ENCODE measurements at places on chromosomes 1 and 21.

DNA sequence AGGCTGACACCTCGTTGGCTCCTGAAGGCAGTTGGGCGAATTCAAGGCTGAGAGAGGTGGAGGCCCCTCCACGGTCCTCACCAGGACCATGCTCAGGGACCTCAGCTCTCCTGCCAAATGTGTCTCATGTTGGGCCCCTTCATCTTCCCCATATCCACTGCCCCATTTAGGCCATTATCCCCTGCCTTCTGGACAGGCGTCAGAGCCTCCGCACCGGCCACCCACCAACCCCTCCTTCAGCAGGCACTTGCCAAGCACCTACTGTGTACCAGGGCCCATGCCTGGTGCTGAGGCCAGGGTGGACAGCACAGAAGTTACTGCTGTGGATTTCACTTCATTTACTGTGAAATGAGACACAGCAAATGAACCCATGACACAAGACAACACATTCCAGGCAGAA, 325.8 kb downstream of the MATN1 start:
- H3K36me3 ChIP-seq, result no peaks in the 10 kb centered on the region
- no peak overlapping the region for H3K4me3 ChIP-seq
- no peak overlapping the region for H3K27ac ChIP-seq
- H3K4me1 ChIP-seq, result no peaks in the 10 kb centered on the region
- H3K27me3 ChIP-seq, result no peaks in the 10 kb centered on the region

DNA sequence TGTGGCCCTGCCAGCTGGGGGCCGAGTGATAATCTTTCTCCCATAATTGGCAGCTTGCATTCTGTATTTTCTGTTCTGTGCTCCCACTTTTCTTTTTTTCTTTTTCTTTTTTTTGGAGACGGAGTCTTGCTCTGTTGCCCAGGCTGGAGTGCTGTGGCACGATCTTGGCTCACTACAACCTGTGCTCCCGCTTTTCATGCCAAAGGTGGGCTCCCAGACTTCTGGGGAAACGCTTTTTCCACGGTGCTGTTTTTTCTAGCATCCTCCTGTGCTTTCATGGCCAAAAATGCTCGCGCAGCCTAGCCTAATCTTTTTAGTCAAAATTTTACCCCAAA, 585 bp upstream of the AHCTF1 start:
- no peak overlapping the region for H3K27ac ChIP-seq
- H3K4me3 ChIP-seq, result peak overlapping the region; percentile 80
- peaks cover 2% of the 10 kb centered on the region for H3K36me3 ChIP-seq
- no peak for DNase-seq
- H3K27me3 ChIP-seq, result no peaks in the 10 kb centered on the region
- H3K4me1 ChIP-seq, result peaks cover 7% of the 10 kb centered on the region

DNA sequence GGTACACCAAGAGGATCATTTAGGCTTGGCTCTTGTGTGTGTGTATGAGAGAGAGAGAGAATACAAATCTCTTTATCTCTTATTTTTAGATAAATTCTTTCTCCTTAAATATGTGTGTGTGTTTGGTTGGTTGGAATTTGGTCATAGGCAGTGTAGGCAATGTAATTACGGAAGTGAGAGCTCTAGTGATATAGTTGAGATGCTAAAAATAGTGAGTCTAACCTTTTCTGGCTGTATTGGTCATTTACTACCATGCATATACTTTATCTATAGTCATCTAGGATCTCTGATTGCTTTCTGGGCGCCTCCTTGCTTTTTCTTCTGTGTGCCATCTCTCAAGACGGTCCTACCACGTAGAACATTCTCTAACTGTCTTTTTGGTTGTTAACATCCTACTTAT, 250.2 kb downstream of the NUF2 start:
- H3K4me1 ChIP-seq, result no peaks in the 10 kb centered on the region
- no peaks in the 10 kb centered on the region for H3K27me3 ChIP-seq
- DNase-seq, result no peak
- no peak overlapping the region for H3K27ac ChIP-seq

- no peak overlapping the region for H3K27ac ChIP-seq
- no peaks in the 10 kb centered on the region for H3K36me3 ChIP-seq
- H3K4me1 ChIP-seq, result no peaks in the 10 kb centered on the region
- no peak for DNase-seq
- no peaks in the 10 kb centered on the region for H3K27me3 ChIP-seq
- H3K4me3 ChIP-seq, result no peak overlapping the region
Measured at GRCh38 chr1:245493029-245493428, 338.2 kb downstream of the KIF26B start.

GRCh38 chr1:54159733-54160316, 7.0 kb upstream of the CDCP2 start:
- peaks cover 22% of the 10 kb centered on the region for H3K4me1 ChIP-seq
- DNase-seq, result no peak
- H3K4me3 ChIP-seq, result no peak overlapping the region
- no peaks in the 10 kb centered on the region for H3K36me3 ChIP-seq
- H3K27me3 ChIP-seq, result no peaks in the 10 kb centered on the region

Measured in large intestine (tissue), 12 donors.